SHP77 (cell line): ENCODE measurements at places on chromosomes 6 and 20.

DNA sequence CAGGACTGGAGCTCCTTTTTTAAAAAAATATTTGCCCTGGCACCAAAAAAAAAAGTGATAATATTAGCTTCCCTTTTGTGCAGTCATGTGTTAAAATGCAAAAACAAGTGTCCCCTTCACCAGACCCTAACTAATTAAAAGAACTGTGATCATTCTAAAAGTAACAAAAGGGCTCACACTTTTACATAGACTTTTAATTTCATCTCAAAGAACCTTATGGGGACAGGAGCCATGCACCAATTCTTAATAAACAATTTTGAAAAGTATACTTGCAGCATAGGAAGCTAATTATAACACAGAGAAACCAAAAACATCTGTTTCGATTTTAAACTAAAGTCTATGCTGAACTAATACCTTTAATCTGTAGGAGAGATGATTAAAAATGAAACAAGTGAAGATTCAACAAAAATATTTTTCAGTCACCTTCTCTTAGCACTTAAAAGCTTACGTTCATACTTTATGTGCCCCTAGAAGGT is 17.3 kb downstream of the STX7 start:
- DNase-seq: no peak

- DNase-seq: no peak
Observed at GRCh38 chr6:14305624-14306023, 188.1 kb downstream of the CD83 start.

DNA sequence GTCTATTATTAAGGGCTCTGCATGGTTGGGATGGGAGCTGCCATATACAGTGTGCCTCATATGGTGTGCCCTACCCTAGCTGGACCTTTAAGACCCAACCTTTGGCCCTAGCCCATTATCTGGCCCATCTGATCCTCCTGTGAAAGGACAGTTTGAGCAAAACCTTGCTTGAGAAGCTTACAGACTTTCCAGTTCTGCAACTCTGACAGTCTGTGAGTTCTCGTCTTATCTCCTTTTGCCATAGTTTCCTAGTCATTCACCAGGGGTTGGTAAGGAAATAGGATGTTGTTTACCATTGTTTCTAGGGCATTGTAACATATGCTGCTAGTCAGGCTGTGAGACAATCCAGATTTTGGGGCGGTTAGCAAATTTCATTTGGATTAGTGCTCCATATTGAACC is 17.2 kb downstream of the CTNNBL1 start:
- no peak for DNase-seq

DNA sequence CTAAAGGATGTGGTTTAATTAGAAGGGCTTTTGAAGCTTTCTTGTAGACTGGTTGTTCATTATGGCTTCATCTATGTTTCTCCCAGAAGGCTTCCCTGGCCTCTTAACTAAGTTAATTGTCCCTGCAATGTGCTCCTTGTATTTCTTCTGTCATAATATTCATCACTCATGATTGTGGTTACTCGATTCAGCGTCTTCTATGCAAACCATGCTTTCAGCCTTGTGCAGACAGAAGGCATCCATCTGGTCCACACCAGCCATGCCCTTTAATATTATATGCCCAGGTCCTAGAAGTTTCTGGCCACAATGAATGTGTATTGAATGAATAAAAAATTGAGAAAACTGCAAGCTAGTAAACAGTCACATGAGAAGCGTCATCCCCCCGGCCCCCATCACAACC is 163.2 kb downstream of the KHDC1L start:
- no peak for DNase-seq

- no peak for DNase-seq
Observed at GRCh38 chr6:163717106-163717764, 302.7 kb downstream of the QKI start.

- DNase-seq: no peak
Observed at GRCh38 chr20:36547186-36548005, 6.1 kb downstream of the MYL9 start.

- no peak for DNase-seq
Observed at GRCh38 chr6:129353067-129353466, 356.9 kb downstream of the ARHGAP18 start.

DNA sequence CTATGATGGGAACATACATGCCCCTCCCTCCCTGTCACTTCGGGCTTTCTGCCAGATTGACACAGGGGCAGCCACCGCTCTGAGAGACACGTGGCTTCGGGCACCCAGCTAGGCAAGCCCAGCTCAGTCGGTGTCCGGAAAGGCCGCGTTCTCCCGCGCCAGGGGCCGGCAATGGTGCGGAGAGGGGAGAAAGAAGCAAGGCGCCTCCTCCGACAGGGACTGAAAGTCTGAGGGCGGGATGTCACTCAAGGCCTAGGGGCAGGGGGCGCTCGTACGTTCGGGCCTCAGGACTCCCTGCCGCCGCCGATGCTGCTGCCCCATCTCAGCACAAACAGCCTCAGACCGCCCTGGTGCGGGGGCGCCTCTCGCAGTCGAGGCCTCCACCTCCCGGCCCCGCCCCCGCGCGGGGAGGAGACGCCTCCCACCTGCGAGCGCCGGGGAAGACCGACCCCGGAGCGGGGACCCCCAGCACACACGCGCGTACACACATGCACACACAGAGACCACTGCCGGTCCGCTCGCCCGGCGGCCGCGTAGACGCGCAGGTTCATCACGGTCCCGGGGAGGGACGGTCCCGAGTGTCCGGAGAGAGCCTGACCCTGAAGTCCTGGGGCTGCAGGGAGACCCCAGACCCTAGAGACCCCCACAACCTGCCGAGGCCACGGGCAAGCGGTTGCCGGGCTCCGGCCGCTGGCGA is 1.9 kb downstream of the GRM4 start:
- DNase-seq: no peak

DNA sequence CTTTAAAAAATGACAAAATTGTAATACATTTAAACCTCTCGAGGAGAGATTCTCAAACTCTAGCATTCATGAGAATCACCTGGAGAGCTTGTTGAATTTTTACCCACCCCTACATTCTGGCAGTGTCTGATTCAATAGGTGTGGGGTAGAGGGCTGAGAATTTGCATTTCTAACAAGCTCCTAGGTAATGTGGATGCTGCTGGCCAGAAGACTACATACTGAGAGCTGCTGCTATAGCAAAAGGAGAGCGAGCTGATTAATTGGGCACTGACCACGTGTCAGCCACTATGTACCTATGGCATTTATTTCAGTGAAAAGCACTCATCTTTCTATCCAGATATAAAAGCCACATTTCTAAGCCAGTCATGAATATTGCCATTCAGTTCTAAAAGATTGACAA is 169.0 kb upstream of the NRSN1 start:
- DNase-seq: no peak

GRCh38 chr6:128491610-128492206 is 28.7 kb downstream of the PTPRK start:
- DNase-seq: no peak
